ENCODE measurements at places on chromosomes 12 and 14.

DNA sequence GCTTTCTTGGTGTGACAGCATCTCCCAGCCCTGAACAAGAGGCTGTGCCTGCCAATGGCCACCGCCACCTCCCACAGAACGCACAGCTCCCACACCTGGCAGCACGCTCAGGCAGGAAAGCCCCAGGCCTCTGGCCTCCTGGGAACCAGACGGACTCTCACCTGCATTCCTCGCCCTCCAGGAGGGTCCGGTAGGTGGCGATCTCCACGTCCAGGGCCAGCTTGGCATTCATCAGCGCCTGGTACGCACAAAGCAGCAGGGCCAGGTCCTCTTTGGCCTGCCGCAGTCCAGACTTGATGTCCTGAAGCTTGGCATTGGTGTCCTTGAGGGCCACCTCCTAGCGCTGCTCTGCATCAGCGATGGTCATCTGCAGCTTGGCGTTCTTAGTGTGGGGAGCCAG, 12.1 kb upstream of the KRT77 start:
- no peak for DNase-seq

DNA sequence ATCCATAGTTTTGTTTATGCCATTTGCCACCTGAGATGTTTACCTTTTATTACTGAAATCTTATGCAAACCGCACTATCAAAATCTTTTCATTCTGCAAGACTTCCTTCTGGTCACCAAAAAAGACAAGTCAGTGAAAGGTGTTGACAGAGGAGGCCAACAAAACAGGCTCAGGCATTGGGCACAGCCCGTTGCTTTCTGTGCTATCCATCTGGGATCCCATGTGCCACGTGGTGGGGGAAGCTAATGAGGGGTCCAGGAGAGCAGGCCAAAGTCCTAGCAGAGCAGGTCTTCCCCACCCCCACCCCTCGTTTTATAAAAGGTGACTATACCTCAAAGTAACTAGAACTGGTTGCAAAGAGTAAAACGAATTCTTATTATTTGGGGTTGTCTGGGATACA, 1.2 kb downstream of the ALDH1L2 start:
- no peak for DNase-seq

DNA sequence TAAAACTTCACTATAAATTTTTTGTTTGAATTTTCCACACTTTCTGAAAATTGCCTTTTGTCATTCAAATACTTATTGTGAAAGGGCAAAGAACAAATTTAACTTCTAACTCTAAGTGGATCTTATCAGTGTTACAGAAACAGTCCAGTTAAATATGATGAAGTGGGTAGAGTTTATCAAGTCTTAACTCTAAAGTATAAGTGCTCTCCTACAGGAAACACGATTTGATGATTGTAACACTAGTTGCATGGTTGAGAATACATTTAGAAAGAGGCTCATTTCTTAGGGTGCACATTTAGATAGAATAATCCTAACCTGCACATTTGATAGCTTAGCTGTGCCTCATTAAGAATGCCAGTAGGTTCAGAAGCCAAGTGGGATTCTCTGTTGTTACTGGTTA, 838.3 kb upstream of the ATXN7L3B start:
- DNase-seq, result no peak

- no peak for DNase-seq
These were observed 117.0 kb downstream of the NTN4 start for GRCh38 chr12:95673576-95673975.

DNA sequence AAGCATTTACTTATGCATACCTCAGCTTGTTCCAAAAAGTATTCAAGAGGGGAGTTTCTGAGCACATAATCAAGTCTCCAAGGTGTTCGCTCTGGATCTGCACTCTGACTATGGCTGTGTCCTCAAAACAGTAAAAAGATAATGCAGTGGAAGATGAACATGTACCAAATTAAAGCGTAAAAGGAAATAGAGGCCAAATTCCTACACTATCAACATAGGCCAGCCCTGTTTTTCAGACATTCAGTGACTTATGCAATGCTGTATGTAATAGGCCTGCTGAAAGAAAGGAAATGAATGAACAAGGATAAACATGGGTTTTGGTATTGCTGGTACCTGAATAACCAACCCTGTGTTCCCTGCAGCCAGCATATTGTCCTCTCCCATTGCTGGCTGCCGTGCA, 115.7 kb downstream of the SAMD4A start:
- DNase-seq, result no peak

DNA sequence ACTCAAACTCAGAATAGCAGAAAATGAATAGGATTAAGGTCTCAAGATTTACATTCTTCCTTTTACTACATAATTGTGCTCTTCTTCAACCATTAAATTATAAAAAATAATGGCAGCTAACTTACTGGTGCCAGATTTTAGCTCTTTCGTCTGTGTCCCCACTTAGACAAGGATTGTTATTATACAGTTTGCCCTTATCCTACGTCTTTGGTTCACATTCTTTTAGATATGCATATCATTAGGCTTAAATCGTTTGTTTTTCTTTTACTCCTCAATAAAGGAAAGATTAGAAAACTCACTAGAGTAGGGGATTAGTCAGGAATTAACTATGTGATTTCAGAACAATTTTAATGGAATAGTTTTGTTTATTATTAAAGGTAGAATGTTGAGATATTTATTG, 129.6 kb upstream of the GARIN2 start:
- no peak for DNase-seq

DNA sequence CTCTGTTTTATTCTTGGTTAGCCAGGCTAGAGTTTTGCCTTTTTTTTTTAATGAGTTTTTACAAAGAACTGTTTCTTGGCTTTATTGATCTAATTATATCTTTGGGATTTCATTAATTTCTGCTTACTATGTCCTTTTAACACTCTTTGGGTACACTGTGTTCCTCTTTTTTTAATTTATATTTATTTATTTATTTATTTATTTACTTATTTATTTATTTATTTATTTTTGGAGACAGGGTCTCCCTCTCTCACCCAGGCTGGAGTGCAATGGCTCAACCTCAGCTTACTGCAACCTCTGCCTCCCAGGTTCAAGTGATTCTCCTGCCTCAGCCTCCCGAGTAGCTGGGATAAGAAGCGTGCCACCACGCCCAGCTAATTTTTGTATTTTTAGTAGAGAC, 15.1 kb upstream of the MARK3 start:
- no peak for DNase-seq

GRCh38 chr14:58193542-58193941, 6.4 kb upstream of the ACTR10 start:
- DNase-seq, result no peak

DNA sequence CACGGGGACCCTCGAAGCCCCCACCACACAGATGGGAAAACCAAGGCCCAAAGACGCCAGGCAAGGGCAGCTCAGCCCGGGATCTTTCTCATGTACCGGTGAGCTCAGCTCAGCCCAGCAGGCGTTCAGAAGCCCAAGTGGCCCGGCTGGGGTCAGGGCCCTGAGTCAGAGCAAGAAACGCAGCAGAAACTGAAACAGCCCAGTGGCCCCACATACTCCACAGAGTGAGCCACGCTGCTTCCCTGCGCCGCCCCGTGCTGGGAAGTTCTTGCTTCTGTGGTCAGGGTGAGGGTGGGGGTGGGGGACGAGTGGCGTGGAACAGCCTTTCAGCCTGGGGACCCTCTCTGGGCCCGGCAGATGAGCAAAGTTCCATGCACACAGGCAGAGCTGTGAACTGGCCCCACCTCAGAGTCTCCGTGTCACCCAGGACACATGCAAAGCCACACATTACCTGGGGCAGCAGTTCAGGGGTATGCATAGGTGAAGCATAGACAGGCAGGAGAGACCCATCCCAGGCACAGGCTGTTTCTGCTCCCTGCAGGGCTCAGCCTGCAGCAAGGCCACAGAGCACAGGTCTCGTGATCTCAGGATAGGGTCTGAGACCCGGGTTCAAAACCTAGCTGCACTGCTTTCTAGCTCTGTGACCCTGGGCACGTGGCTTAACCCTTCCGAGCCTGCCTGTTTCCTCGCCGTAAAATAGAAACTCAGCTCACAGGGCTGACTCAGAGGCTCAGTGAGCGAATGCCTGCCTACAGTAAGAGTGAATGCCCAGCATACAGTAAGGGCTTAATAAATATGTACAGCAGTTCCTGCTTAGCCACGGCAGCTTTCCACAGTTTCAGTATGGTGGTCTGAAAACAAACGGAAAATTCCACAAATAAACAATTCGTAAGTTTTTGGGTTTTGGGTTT, 21.6 kb downstream of the NCOR2 start:
- DNase-seq, result no peak

DNA sequence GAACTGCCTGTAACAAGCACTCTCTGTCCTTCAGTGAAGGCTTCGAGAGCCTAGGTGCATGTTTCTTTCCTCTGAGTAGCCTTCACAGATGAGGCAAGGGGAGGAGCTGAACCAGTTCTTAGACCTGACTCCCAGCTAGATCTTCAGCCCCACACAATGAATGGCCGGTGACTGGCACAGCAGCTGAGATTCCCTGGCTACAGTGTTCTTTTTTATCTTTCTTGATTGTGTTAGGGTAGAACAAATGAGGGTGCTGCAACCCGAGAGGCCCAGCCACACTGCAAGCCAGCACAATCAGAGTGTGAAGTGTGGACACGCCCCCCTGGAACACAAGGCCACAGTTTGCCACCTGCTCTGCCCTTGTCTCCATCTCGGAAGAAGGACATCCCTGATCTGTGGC, 19.1 kb upstream of the COL2A1 start:
- DNase-seq, result no peak

- DNase-seq, result no peak
These were observed 25.3 kb downstream of the PLEKHG3 start for GRCh38 chr14:64729386-64730060.

DNA sequence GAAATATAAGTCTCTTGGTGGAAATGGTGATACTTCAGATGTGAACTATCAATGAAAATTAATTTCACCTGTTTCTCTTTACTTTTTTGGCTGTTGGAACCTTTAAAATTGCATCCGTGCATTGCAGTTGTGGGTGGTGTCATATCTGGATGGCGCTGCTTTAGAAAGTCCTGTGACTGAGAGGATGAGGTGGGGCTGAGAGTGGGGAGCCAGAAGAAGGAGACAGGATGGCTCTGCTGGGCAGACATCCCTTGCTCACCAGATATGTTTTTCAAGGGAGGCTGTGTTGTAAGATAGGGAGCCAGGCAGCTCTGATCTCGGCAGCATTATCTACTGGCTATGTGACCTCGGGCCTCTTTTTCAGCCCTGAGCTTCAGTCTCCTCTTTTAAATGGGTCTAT, 12.7 kb downstream of the ASB2 start:
- no peak for DNase-seq

DNA sequence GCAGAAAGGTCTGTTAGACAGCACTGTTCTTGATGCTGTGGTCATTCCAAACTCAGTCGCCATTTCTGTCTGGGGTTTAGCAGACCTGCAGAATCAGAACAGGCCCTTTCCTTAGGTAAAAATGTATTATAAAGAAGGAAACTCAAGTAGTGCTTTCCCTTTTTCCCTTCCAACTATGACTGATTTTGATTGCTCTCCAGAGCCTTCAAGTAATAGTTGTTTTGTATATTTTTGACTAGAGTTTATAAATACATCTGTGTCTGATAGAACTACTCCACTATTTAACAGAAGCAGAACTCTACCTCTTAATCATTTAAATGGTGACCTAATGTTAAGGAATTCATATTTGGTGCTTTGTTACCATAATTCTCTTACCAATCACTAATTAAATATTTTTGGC, 74.0 kb downstream of the WNK1 start:
- DNase-seq, result no peak

DNA sequence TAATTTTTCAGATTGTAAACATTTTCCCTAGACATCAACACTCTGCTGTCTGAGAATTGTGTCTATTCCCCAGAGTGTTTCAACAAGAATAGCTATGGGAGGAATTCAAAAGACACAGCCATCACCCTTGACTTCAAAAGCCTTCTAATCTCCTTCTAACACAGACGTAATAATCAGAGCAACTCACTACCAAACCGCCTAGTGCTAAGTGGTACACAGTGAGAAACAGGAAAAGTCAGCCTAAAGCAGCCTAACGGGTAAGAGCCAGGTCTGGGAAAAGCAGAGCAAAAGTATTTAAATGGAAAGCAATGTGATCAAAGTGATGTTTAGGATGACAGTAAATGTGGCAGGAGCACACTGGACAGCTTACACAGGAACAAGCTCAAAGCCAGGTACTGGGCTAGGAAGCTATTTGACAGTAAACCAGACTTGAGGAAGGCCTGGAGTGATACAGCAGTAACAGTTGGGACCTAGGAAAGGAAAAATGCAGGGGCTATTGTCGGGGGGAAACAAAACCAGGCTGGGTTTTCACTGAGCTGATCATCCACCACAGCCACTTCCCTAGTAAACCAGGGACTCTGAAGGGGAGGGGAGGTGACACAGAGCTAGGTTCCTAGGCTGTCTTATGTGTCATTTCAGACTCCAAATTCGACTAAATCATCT, 29.4 kb downstream of the CORO1C start:
- DNase-seq, result no peak

- peak; percentile 4 for DNase-seq
These were observed 972 bp downstream of the PTGDR start for GRCh38 chr14:52268279-52269061.

DNA sequence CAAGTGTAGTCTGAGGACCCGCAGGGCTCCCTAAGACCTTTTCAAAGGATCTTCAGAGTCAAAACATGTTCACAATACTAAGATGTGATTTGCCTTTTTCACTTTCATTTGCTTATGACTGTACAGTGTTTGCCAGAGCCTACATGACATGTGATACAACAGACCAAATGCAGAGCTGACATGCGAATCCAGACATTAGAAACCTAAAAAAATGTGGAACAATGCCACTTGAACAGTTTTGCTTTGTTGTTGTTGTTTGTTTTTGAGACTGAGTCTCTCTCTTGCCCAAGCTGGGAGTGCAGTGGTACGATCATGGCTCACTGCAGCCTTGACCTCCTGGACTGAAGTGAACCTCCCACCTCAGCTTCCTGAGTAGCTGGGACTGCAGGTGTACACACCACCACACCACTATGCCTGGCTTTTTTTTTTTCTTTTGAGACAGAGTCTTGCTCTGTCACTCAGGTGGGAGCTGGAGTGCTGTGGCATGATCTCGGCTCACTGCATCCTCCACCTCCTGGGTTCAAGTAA, 5.3 kb upstream of the RAB35 start:
- no peak for DNase-seq

DNA sequence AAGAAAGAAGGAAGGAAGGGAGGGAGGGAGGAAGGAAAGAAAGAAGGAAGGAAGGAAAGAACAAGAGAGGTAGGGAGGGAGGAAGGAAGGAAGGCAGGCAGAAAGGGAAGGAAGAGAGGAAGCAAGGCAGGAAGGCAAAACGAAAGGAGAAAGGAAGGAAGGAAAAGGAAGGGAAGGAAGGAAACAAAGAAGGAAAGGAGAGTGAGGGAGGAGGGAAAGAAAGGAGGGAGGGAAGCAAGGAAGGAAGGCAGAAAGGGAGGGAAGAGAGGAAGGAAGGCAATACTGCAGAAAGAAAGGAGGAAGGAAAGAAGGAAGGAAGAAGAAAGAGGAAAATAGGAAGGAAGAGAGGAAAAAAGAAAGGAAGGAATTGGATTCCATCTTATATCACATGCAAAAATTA, 1303.1 kb upstream of the TMEM132C start:
- DNase-seq, result no peak

- DNase-seq, result no peak
These were observed 211.6 kb downstream of the SLC6A15 start for GRCh38 chr12:84701041-84701440.

- no peak for DNase-seq
These were observed 43.0 kb downstream of the LMO3 start for GRCh38 chr12:16562921-16563320.
